Stimulated activated CD4-positive, alpha-beta T cell treated with anti-CD3 and anti-CD28 coated beads, Interleukin-12 subunit alpha, Interleukin-12 subunit beta, amount 100 ng/mL, for 4 hours (primary cell): ENCODE measurements at places on chromosomes 5 and 9.

- DNase-seq, result no peak
These were observed 216.1 kb downstream of the NFIB start for GRCh38 chr9:14097666-14098415.

- no peak for DNase-seq
These were observed 15.0 kb downstream of the ANKRD33B start for GRCh38 chr5:10578869-10579268.

GRCh38 chr5:146548781-146549449 lies 32.9 kb upstream of the GPR151 start:
- DNase-seq, result no peak

- no peak for DNase-seq
These were observed 195.0 kb upstream of the GHR start for GRCh38 chr5:42228279-42228678.

DNA sequence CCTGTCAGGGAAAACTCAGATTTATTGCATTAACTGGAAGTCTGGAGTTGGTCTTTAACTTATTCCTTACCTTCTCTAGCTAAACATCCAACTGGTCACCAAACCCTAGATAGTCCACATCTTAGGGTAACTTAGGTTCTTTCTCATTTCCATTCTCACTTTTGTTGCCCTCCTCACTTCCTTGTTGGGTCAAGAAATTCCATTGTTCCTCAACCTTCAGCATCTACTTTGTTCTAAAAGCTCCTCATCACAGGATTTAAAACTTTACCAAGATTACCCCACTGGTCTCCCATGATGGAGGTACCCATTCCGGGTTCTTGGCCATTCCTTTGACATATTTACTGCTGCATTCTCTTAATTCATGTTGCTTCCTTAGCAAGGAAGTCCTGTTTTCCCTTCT lies 32.1 kb downstream of the PTTG1 start:
- DNase-seq, result no peak

GRCh38 chr5:13567819-13568218 lies 376.7 kb downstream of the DNAH5 start:
- DNase-seq, result no peak

GRCh38 chr5:127820910-127821553 lies 117.8 kb downstream of the CCDC192 start:
- DNase-seq, result no peak

DNA sequence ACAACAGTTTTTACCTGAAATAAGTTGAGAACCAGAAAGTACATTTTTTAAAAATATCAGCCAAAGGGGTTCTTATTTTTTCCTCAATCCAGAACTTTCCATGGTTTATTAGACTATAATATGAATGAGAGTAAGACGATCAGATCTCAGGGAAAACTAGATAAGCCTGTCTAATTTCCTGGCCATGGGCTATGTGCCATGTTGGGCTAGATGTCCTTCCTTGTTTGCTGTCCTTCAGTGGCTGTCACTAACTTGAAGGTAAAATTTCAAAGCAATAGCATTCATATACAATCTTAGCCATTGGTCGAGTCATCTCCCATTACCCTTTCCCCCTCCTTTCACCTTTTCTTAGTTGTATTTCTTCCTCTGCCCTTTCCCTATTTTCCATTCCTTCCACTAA lies 179.5 kb upstream of the PPP1R2B start:
- DNase-seq, result no peak

DNA sequence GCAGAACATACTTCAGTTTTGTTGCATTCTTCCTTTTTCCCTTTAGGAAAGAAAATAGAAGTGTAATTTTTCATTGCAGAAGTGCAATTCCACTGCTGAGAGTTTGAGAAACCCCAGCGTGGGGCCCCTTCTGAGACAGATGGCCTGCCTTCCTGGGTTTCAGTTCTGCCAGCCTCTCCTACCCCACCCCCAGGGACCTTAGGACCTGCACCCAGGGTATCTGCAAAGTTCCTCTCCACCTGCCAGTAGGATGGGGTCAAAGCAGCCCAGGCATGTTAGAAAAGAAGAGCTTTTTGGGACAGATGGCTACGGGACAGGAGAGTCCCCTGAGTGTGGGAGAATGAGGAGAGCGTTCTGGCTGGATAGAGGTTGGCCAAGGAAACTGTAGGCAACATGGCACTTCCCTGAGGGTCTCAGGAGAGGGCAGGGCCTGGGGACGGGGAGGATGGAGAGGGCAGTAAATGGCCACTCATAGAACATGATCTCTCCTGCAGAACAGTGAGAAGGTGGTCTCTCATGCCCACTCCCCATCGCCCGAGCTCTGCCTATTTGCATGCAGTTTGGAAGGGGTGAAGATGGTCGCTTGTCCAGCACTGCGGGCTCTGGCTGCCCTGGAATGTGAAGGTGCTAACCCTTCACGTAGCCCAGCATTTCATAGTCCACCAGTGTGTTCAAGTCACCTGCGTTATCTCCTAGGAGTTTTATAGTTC lies at the start of gene TIFAB:
Gene TIFAB, minus strand, starts transcription at position 31 of the 710 bp plus-strand sequence. CDS start 2,412 bp downstream, outside the sequence.
- no peak for DNase-seq

DNA sequence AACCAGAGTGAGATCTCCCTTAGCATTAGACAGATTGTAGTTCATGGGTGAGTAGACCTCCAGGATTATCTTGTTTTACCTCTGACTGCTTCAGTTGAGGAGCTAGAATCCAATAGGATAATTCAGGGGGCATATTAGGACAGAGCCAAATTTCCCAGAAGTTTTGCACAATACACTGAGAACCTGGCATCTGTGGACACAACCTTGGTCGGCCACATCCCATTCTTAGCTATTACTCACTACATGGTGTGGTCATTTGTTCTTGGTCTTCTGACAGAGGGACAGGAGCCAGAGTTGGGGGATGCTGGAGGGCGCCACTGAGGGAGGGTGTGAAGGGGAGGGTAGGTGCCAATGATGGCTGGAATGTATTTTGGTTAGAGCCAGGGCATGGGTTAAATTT lies 66.6 kb downstream of the NPR3 start:
- DNase-seq, result no peak

DNA sequence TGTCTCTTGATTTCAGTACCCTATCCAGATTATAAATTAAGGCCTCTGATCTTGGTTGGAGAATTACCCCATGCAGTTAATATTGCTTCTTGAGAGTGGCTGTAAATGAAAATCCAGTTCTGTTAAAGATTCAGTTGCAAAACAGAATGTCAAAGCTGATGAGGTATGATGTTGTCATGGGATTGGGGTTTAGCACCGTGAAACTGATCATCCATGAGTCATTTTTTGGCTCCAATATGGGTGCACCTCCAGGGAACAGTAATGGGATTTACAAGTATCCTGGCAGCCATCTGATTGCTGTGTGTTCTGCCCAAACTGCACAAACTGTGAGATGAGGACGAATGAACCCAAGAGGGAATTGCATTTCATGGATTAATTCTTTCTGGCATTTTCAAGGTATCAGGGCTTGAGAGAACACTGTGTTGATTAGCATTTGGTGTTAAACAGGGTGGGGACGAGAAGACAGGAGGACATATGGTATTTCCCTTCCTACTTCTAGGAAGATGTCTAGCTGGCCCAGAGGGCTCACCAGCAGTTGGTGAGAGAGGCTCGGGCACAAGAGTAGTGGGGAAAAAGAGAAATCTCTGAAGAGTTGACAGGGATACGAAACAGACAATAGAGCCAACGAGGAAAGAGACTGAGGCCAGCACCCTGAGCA lies 214.7 kb downstream of the GAS1 start:
- DNase-seq, result no peak

- DNase-seq, result no peak
These were observed 49.0 kb downstream of the OLFM1 start for GRCh38 chr9:135136481-135136880.

DNA sequence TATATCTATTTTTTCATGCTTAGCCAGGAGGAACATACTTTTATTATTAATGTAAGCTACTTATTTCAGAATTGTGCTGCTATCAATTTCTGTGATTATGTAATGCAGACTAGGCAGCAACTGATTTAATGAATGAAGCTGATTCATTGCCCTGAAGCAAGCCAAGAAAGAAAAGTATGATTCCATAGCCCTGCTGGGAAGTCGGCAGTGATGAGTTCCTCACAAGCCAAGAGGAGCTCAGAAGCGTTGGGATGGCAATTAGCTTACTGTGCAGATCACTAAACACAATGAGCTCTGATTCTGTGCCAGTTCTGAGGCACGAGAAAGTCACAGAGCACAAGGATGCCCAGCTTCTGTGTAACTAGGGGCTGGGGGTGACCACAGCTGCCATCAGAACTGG lies 254.3 kb upstream of the KLF9 start:
- no peak for DNase-seq

GRCh38 chr5:115589043-115589442 lies 13.2 kb downstream of the TICAM2 start:
- DNase-seq, result no peak

- peak; percentile 33 for DNase-seq
These were observed 307.6 kb downstream of the CWC27 start for GRCh38 chr5:65076251-65076869.

GRCh38 chr9:85528607-85529006 lies 213.1 kb downstream of the AGTPBP1 start:
- DNase-seq, result no peak

DNA sequence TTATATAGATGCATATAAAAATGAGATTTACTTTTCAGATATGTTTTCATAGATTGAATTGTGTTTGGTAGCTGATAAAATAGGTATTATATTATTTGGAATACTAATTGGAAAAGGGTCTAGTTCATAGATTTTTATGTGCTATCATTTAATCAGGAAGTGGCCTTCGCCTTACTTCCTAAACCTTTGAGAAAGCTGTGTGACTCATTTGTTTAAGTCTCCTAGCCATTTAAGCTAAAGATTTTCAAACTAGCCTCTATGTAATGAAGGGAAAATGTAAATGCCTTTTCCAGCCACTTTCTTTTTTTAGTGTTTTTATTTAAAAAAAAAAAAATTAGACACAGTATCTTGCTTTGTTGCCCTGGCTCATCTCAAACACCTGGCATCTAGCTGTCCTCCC lies 97.5 kb downstream of the DMXL1 start:
- DNase-seq, result no peak

DNA sequence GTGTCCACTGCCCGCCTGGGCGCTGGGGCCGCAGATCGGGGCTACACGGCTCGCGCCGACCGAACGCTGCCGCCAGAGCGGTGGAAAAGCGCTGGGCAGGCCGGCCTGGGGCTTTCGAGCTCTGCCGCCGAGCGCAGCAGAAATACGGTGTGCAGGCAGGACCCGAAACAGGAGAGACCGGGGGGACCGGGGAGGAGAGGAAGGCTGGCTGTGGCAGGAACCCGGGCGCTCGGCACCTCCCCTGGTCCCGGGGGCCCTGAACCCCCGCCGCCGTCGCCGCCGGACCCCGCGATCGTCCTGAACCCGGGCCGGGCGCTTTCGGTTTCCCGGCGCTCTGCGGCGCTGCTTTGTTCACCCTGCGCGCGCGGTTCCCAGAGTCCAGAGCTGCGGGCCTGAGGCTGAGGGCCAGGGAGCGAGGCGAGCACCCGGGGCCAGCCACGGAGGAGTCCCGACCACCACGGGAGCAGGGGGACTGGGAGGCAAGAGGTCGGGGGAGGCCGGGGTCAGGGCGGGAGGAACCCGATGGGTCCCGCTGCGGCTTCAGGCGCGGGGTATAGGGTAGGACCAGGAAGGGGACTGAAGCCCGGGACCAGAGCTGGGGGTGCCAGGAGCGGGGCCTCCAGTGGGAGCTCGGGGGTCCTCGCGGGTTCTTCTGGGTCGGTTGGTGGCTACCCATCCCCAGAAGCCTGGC lies 12.0 kb downstream of the IRX2 start:
- no peak for DNase-seq

DNA sequence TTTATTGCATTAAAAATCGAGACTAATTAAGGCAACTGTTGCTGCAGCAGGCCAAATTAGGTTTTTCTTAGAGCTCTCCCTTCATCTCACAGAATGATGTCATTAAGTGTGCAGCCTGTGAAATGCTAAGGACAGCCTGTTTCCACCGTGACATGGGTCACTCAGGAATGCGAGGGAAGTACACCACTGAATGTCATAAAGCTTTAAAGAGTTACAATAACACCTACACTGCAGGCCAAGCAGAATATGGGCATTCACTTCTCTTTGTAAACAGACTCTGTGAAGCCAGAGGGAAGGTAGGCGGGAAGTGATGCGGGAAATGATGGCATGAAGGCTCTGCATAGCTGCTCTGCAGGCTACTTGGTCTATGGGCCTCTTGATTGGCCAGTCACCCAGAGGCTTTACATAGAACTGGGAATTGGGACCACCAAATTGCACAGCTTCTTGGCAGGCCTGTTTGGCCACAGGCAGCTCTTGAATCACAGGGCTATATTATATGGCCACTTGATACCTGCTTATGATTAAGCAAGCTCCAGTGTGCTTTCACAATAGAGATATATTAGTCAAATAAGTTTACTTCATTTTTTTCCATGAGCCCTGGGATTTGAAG lies 28.4 kb upstream of the AOPEP start:
- no peak for DNase-seq

- DNase-seq, result no peak
These were observed 18.3 kb downstream of the NDUFS6 start for GRCh38 chr5:1819458-1819857.

DNA sequence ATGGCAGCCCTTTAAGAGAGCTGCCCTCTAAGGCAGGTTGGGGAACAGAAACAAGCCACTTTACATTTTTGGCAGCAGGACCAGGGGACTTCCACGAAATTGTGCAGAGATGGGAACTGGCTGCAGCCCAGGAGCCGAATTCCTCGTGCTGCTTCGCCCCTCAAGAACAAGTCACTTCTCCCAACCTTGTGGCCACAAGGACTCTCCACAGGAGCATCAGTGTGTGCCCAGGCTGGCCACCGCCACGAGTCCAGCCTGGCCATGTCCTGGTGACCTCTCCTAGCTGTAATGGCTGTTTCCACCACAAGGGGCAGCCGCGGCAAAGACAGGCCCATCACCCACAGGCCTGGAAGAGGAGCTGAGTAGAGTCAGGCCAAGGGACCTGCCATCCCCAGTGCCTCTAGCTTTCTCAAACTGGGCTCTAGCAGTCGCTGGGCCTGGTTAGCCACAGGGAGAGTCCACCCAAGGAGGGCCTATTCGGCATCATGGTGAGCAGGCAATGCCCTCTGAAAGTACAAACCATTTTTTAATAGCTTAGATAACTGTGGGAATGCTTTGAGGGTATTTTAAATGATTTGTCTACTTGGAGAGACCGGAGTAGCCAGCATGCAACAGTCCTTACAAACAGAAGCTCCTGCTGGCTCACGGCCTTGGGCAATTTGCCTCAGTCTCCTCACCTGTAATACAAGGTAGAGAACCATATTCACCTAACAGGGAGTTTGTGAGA lies 129.0 kb downstream of the COL23A1 start:
- peak; percentile 30 for DNase-seq
